Body of pancreas (tissue), 4 donors: ENCODE measurements at places on chromosomes 2 and 18.
A peak's percentile ranks its signal among the peaks of the same experiment; 100 is the strongest.

DNA sequence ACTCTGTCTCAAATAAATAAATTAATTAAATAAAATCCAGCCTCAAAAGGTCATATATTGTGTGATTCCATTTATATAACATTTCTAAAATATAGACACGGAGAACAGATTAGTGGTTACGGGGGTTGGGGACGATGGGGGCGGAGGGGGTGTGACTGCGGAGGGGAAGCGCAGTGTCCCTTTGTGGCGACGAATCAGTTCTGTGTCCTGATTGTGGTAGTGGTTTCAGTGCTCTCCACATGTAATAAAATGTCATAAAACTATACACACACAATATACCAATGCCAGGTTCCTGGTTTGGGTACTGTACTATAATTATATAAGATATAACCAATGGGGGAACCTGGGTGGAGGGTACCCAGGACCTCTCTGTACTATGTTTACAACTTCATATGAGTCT is 186.4 kb downstream of the ANAPC1 start:
- DNase-seq = no peak

DNA sequence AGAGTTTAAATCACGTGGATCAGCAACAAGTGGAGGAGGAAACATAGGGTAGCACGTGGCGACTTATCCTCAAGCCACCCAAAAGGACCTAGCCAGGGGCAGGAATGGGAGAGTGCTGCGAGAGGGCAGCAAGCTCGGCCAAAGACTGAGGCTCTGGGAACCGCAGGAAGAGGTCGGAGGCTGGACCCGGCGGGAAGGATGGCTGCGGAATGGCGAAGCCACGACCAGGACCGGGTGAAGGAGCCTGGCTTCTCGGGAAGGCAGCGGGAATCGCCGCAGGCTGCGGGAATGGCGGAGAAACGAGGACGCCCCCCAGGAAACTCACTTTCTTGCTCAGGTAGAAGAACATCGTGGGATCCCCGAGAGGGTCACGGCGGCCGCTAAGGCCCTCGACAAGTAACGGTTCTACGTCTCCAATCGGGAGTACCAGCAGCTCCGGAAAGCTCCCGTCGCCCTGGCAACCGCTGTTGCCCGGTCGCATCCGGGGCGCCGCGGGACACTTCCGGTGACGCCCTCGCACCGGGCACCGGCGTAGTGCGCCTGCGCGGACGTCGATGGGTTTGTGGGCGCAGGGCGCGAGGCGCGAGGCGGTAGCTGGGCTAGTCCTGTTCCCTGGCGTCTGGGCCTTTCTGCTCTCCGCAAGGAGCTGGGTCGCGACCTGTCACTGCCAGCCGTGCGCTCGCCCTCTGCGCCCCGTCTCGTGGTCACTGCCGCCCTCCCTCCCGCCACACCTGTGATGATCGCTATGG is at the start of gene WDR35:
Gene WDR35, minus strand, starts transcription at position 439 of the 749 bp plus-strand sequence. Its CDS starts 90 bp downstream, at position 349.
- peak; percentile 93 for DNase-seq

DNA sequence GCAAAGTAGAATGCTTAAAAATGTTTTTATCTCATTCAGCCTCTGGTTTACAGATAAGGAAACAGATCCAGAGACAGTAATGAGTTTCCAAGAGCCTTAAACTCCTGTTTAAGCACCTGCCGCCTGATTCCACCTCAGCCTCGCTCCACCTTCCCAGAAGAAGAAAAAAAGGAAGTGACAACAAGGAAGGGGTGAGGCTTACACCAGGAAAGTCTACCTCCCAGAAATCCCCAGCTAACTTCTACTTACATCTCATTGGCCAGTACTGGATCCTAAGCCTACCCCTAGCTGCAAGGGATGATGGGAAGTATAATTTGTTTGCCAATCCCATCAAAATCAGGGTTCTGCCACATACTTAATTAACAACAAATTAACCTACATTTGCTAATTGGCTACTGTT is 15.3 kb upstream of the ARID5A start:
- no peak for DNase-seq

- DNase-seq = no peak
Measured at GRCh38 chr2:231597627-231598026, 5.0 kb downstream of the TEX44 start.

DNA sequence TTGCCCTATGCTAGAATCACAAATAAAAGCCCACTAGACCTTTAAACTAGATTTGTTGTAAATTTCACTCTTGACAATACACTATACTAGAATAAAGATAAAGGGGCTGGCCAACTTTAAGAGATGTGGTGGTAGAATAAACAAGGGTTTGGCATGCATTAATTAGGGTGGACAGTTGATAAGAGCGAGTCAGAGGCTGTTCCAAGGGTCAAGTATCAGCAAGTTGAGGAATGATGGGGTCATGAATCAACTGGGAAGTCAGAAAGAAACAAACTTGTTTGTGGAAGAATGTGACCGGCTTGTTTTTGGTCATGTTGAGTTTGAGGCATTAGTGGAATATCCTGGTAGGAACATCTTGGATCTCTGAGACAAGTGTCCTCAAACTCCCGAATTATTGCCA is 398.3 kb upstream of the TNP1 start:
- no peak for DNase-seq
